ENCODE measurements at places on chromosomes 13 and 19.

- no peak for DNase-seq
Observed at GRCh38 chr19:7408251-7408650, 59.5 kb downstream of the ARHGEF18 start.

DNA sequence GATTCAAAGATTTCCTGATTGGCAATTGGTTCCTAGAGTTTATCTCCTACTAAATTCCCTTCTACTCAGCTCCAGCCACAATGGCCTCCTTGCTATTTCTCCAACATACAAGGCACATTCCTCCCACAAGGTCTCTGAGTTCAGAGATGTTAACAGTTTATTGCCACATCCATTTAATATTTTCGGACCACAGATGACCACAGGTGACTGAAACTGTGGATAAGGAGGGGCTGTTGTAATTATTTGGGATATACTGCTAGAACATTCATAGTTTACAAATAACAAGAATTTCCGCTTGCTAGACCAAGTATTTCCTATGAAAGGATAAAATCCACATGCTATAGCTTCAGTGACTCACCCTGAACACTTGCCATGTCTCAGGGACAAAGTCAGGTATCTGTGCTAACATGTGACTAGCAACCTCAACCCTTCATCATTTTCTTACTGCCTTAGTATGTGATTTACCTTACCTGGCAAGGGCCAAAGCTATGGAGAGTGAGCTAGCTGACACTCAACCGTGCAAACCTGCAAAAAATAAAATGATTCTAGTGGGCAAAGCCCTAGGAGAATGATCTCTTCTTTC lies 117.7 kb downstream of the TBC1D4 start:
- no peak for DNase-seq

GRCh38 chr19:30690935-30691818 lies 319.0 kb downstream of the ZNF536 start:
- DNase-seq = no peak

- DNase-seq = no peak
Observed at GRCh38 chr19:21101521-21102242, 19.7 kb downstream of the ZNF714 start.

GRCh38 chr19:44890366-44891015 lies 563 bp upstream of the TOMM40 start:
- no peak for DNase-seq

DNA sequence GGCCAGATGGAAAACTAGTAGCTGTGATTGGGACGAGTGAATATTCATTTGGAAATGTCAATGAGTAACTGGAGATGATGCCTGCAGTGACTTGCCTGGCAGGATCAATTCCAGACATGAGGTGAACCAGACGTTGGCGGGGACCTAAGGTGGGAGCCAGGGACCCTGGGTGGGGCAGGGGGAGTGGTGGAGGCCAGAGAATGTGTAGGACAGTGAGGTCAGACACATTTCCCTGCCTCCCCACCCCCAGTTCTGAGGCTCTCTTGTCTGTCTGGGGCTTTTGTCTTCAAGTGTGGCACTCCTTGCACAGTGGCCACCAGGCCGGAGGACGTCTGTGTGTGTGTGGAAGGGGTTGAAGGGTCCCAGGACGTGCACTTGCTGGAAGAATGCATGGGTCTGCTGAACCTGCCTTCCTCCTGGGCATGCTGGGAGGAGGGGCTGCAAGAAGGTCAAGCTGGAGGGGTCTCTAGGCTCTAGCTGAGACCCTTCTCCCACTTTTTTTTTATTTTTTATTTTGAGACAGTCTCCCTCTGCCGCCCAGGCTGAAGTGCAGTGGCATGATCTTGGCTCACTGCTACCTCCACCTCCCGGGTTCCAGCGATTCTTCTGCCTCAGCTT lies 51.6 kb downstream of the CHST8 start:
- DNase-seq = no peak

- DNase-seq = no peak
Observed at GRCh38 chr19:10640361-10640760, 13.8 kb upstream of the ILF3 start.

DNA sequence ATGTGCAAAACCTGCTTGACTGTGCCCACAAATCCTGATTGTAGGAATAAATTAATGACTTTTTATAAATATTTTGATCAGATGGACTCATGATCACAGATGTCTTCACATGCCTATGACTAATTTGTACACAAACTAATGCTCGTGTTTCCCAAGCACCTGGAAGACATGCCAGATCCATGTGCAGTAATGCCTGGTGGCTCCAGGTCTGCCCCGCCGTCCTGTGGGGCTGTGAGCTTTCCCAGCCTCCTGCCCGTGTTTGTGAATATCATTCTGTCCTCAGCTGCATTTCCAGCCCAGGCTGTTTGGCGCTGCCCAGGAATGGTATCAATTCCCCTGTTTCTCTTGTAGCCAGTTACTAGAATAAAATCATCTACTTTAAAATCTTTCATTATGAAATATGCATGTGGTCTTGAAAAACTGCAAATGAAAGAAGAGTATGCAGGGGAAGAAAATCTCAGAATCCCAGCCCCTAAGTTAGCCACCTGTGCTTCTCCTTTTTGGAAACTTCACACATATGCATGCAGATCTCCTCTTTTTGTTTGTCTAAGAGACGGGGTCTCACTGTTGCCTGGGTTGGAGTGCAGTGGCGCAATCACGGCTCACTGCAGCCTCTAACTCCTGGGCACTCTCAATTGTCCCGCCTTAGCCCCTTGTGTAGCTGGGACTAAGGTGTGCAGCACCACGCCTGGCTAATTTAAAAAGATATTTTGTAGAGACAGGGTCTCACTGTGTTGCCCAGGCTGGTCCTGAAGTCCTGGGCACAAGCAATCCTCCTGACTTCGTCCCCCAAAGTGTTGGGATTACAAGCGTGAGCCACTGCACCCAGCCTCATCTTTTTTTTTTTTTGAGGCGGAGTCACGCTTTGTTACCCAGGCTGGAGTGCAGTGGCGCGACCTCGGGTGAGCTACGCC lies 6.2 kb downstream of the RPL28 start:
- DNase-seq = no peak

- DNase-seq = no peak
Observed at GRCh38 chr13:49454388-49455006, 10.4 kb downstream of the SETDB2 start.

DNA sequence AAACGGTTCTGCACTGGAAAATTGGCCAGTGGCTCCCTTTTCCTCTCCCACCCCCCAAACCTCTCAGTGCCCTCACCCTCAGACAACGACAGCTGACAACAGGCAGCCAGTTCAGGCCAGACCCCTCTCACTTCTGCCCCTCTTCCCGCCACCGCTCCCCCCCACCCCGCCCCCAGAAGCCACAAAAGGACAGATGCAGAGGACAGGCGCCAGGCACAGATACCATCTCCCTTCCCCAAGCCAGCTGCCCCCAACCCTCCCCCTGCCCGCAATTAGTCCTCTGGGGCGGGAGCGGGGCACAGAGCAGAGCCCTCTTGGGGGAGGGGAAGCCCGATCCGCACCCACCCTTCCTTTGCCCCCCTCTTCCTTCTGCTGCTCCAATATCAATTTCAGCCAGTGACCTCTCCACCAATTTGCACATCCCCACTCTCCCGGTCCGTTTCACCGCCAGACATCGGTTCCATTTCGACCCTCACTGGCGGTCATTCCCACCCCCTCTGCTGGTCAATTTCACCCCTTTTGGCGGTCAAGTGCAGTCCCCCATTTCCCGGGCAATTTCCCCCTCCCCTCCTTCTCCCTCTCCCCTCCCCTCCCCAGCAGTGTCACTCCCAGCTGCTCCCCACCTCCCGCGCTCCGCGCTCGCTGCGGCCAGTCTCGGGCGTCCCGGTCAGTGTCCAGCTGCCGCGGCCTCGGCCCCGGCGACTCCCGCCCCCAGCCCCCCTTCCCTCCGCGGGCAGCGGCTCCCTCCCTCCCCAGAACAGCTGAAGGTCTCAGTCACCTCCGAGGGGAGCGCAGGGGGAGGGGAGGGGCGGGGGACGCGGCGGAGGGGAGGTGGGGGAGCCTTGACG lies at the start of gene SHD:
SHD (plus strand) TSS at position 848 of the 848 bp plus-strand sequence. CDS start 798 bp downstream, outside the sequence.
- no peak for DNase-seq

DNA sequence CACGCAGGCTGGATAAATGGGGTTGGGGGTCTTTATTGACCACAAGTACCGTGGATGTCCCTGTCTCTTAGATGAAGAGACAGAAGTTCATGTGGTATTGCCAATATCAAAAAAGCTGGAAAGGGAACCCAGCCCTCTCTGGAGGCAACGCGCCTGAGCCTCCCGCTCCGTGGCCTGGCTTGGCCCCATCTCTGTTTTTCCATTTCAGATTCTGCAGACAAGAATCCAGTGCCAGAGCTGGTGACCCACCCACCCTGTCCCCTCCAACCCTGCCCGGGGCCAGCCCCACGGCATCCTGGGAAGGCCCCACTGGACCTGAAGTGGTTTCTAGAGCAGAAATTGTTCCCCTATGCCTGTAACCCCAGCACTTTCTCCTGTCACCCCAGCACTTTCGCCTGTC lies 57.7 kb downstream of the PTPRS start:
- DNase-seq = no peak

GRCh38 chr19:58181902-58182576 lies 822 bp upstream of the ZNF274 start:
- DNase-seq = no peak

DNA sequence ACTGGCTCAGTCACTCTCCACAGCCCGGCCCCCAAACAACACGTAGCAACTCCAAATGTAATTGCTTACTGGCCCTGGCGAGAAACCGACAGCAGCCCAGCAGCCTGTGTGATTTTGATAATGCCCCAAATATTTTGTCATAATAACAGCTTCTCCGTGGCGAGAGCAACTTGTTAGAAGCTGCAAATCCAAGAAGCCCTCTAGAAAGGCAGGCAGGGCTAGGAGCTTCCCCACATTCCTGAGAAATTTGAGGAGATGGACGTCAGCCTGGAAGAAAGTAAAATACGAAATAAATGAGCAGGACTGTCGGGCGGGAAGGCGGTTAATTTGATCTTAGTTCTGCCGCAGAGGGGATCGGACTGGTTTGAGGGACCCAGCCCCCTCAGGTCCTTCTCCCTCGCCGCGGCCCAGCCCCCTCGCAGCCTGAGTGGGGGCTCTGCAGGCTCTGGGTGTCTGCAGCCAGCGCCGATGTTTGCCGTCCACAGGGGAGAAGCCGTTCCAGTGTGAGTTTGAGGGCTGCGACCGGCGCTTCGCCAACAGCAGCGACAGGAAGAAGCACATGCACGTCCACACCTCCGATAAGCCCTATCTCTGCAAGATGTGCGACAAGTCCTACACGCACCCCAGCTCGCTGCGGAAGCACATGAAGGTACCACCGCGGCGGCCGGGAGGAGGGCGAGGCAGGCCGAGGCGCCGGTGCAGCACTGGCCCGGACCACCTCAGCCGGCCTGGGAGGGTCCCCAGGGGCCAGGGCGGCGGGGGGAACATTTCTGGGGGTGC lies 3.1 kb downstream of the ZIC2 start:
- DNase-seq = no peak

DNA sequence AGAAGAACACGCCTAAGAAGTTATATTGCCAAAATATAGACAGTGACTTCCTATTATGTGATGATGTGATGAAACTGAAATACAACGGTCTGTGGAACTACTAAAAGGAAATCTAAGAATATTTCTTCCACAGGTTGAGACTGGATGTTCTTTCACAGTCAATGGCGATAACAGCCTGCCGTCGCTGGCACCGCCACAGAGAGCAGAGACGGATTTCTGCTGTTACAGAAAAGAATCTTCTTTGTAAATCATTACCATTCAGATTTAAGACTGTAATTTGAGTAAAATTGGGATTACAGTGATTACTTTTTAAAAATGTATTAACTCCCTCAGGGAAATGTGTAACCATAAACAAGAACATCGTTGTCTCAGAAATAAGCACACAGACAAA lies 100.8 kb downstream of the TUBGCP3 start:
- no peak for DNase-seq

GRCh38 chr13:24890256-24890655 lies 126.3 kb downstream of the RNF17 start:
- DNase-seq = no peak

DNA sequence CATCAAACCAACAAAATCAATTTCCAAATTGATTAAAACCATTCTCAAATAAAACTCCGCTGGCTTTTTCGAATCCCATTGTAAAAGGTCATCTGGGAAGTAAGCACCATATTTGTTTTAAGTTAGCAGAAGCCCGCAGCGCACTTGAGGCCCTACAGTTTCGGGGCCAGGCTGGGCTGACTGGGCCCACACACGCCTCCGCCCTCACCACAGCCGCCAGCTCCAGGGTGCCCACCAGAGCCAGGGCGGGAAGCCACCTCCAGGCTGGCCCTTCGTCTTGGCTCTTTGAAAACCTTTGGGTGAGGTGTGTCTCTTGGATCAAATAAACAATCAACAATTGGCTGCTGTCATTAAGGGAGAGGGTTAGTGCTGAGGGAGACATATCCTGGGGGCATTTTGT lies 133.3 kb downstream of the SOX1 start:
- DNase-seq = no peak

DNA sequence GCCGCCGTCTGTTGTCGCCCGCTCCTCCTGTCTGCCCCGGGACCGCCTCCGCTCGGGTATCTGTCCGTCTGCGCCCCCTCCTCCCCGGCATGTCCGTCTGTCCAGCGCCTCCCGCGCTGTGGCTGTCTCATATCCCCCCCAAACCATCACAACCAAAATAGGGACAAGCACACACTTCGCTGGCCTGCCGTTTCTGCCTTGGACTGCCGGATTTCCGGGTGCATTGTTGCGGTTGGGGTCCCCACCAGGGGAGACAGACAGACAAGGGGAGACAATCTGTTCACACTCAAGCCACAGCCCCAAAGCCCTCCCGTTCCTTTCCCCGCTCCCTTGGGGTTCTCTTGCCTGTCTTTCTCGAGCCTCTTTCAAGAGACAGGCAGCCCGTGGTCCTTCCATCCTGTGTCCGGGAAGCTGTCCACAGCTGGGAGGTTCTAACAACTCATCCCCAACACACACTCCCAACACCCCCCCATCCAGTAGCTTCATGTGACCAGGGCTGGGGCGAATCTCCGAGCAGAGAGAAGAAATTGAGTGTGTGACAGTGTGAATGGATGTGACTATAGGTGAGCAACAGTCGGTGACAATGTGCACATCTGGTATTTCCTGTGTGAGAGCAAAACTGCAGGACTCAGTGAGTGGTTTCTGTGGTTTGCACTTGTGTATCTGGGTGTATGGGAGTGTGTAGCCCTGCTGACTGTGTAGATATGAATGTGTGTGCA lies 16.5 kb upstream of the FOSB start:
- no peak for DNase-seq

DNA sequence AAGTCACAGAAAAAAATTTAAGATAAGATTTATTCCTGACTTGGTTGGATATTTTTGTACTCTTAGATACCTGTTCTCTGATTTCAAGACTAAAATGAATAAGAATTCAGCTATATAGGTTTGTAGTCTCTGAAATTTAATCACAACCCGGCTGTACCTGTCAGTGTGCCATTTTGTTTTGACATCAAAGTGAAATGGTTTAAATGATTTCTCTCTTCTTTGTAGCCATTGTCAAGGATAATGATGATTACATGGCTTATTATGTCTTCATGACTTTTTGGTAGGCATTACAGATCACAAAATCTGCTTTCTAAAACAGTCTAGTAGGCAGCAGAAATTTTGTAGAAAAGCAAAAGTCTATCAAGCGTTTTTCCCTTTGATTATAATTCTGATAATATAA lies 72.5 kb downstream of the PCDH17 start:
- DNase-seq = no peak

All from activated CD8-positive, alpha-beta memory T cell treated with anti-CD3 and anti-CD28 coated beads for 48 hours (primary cell).